Activated CD4-positive, alpha-beta T cell treated with anti-CD3 and anti-CD28 coated beads, Interleukin-2, amount 10 ng/mL, durations not matched to agents 24 days and 14 days (primary cell): ENCODE measurements at places on chromosomes 1 and 21. TPM values are rescaled to one million over a fixed set of nuclear protein-coding genes. Genes with fewer than 3 reads are reported as not detected.

Gene FCRL1
- not detected in 2 replicates for total RNA-seq

Gene HSPA6
- 0.91 and 1.2 TPM in 2 replicates for total RNA-seq

Gene GFI1
- 85.1 and 87.1 TPM in 2 replicates for total RNA-seq

Gene ETV3L
- total RNA-seq: not detected in 2 replicates

Gene SERPINC1
- not detected in 2 replicates for total RNA-seq

Gene FCAMR
- not detected in 2 replicates for total RNA-seq
